ENCODE measurements at places on chromosomes 1 and 21. TPM values are rescaled to one million over a fixed set of nuclear protein-coding genes. Genes with fewer than 3 reads are reported as not detected.

Gene RSPH1
- total RNA-seq: 1.2 TPM

Gene AMY1B
- not detected for total RNA-seq

Gene IFI44L
- 16.8 TPM for total RNA-seq

Gene GPATCH2
- total RNA-seq: 42.7 TPM

Gene SPRR2B
- total RNA-seq: not detected

Gene CRNN
- total RNA-seq: not detected

Gene PTPN14
- 26.4 TPM for total RNA-seq

Gene ANXA9
- 0.55 TPM for total RNA-seq

Gene MX2
- total RNA-seq: 1.9 TPM

Gene SPRR5
- not detected for total RNA-seq

Gene ZSCAN20
- total RNA-seq: 19.5 TPM

Gene TEKT2
- 4.1 TPM for total RNA-seq

Gene SNAP47
- total RNA-seq: 68.6 TPM

Gene EMC1
- total RNA-seq: 127 TPM

Gene GPR52
- total RNA-seq: 5.8 TPM

Gene IQGAP3
- 8.4 TPM for total RNA-seq

Gene OR10R2
- total RNA-seq: 0.44 TPM

Gene NECAP2
- total RNA-seq: 48.2 TPM

Gene ACADM
- total RNA-seq: 77.6 TPM

Gene TINAGL1
- total RNA-seq: 68.1 TPM

Gene NES
- total RNA-seq: 87.1 TPM

Gene TACSTD2
- 22.6 TPM for total RNA-seq

Gene KRTAP7-1
- total RNA-seq: not detected

Gene ADAMTS4
- 5.4 TPM for total RNA-seq

Gene APOBEC4
- total RNA-seq: not detected

Gene RHEX
- 1.6 TPM for total RNA-seq

Gene FAM43B
- total RNA-seq: 2.0 TPM

Gene SLC44A3
- total RNA-seq: 5.6 TPM

Gene HLX
- 6.2 TPM for total RNA-seq

Gene UHMK1
- 50.5 TPM for total RNA-seq

Gene ARTN
- total RNA-seq: 2.4 TPM

Gene KCNJ9
- total RNA-seq: 4.1 TPM

Gene RGS8
- total RNA-seq: 160 TPM

Gene GSTM1
- total RNA-seq: not detected

Gene ERG
- total RNA-seq: 13.6 TPM

Gene S100A4
- 77.8 TPM for total RNA-seq

Gene NBPF6
- total RNA-seq: not detected

Gene IFNLR1
- total RNA-seq: 1.6 TPM

Gene FCRL5
- total RNA-seq: not detected

Gene GBP5
- 0.93 TPM for total RNA-seq

Gene CIART
- total RNA-seq: 5.7 TPM

Gene TARBP1
- 56.7 TPM for total RNA-seq

Gene TMPRSS2
- 1.9 TPM for total RNA-seq

Gene RAB3B
- total RNA-seq: 12.0 TPM

Gene SPRR1B
- not detected for total RNA-seq

Gene SNIP1
- total RNA-seq: 22.0 TPM

Gene CFAP74
- total RNA-seq: 0.27 TPM

Gene FHAD1
- total RNA-seq: 3.3 TPM

Gene CFAP107
- total RNA-seq: not detected

Gene AADACL3
- total RNA-seq: 0.11 TPM

Gene RAVER2
- total RNA-seq: 36.4 TPM

Gene KCNH1
- total RNA-seq: 2.4 TPM

Gene ATP6V1G3
- total RNA-seq: not detected

All from camera-type eye (tissue), 1 donor.